CD4-positive, alpha-beta T cell treated with Interferon alpha-2 for 1 hour (primary cell): ENCODE measurements at places on chromosomes 2 and 18.
A peak's percentile ranks its signal among the peaks of the same experiment; 100 is the strongest.

DNA sequence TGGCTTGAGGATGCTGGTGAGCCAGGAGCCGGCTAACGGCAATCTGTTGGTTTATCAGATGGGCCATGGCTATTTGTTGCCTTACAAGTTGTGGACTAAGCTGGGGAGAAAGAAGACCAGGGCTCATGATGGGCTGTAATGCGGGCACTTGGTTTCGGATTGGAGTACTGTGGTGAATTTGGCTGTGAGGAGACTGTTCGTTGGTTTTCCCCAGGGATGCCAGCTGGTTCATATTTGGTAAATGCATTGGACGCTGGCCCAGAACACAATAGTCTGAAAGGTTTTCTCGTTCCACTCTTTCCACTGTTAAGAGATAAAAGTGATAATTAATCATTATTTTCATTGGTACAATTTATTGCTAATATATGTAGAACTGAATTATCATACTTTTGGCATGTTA, 108.9 kb downstream of the SATB2 start:
- no peak for DNase-seq

DNA sequence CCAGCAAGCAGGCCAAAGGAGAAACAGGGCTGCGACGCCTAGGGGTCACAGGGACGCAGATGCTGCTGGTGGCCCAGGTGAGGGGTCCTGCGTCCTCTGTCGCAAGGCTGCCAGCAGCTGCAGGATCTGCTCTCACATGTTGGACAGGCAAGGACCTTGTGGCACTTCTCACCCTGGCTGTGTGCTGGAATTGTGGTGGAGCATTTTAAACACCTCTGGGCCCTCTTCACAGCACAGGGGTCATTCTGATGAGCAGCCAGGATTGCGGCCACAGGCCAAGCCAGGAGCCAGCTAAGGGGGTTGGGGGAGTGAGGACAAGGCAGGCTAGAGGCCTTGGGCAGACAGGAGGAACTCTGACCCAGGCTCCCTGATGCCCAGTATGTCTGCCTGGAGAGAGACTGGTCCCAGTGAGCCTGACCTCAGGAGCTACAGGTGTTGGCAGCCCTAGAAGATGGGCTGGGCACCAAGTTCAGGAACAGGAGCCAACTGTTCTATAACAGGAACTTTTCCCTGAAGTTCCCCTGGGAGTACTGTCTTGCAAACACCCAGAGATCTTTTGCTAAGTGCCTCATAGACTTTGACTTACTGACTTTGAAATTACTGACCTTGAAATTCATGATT, 40.2 kb downstream of the EFR3B start:
- DNase-seq = no peak

GRCh38 chr2:44181648-44182047, 13.0 kb downstream of the PPM1B start:
- no peak for DNase-seq

GRCh38 chr18:28691496-28691840, 514.5 kb upstream of the CDH2 start:
- no peak for DNase-seq

DNA sequence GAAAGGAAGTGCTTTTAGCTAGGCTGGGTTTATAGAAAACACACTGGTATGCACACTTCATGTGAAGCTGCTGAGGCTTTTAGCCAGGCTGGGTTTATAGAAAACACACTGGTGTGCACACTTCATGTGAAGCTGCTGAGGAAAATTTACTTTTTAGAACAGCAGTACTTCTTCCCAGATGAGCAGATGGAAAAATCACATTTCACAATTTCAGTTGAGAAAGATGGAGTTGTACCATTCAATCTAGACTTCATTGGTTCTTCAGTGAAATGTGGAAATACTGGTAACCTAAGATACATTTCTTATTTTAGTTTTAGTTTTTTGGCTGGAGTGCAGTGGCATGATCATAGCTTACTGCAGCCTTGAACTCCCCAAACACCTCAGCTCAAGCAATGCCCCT, 11.1 kb downstream of the SNTG2 start:
- no peak for DNase-seq

GRCh38 chr2:235050980-235051351, 99.1 kb downstream of the SH3BP4 start:
- peak; percentile 59 for DNase-seq

DNA sequence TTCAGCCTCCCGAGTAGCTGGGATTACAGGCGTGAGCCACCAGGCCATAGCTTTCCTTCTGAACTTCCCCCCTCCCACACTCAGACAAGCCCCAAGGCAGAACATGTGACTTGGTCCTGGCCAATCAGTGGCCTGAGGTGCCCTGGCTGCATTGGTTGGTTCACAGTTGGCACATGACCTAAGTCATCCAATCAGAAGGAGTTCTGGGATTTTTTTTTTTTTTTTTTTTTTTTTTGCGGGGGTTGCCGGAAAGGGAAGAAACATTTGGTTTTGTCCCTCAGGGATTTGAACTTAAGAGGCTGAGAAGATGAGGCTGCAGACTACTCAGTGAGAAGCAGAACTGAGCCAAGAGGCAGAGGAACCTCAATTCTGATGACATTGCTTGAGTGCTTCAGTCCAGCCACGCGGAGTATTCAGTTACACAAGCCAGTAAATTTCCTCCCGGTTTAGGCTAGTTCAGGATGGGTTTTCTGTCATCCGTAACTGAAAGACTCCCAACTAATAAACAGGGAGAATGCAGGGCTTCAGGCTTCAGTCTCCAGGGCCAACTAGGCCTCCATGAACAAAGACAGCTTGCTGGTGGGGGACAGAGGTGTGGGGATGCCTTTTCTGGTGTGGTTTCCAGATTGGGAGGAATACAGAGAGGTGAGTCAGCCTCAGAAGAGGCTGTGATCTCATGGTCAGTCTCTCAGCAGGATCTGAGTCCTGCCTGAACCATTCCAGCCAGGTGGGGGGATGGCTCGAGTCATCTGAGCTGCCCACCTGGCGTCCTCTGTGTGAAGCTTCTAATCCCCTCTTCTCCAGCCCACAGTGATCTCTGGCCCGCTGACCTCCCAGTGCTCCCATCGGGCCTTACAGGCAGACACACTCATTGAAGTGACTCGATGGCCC, 9.2 kb downstream of the PTMA start:
- DNase-seq = peak; percentile 55

DNA sequence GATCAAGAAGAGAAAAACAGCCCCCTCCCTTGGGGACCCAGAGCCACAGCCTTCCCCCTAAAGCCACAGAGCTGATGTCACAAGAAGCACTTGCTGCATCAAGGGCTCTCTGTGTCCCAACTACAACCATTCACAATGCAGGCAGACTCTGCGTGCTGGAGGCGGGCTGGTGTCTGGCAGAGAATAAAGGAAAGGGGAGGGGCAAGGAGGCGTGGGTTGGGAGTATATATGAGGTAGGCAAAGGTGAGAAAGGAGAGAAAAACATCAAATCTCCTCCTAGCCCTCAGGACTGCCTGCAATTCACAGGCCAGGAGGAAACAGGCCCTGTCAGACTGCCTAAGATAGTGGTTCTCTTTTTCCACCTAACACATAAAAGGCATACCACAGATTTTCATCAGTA, 48.8 kb upstream of the IHH start:
- DNase-seq = peak; percentile 28

GRCh38 chr2:10453905-10454298, 5.8 kb upstream of the ODC1 start:
- no peak for DNase-seq

DNA sequence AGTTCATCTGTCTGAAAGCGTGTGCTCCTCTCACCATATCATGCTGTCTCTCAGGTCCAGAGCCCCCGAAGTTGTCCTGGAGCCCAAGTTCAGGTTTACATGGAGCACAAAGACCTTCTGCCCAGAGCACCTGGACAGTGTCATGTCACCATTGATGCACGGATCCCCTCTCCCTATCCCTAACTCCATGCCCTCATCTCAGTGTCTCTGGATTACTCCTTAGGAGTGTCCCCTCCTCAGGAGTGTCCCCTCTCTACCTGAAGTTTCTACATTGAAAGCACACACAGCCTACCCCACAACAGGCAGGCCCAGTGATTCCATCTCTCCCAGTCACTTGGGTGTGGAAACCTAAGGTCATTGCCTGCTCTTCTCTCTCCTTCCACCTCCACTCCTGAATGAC, 144.1 kb upstream of the NCKAP5 start:
- no peak for DNase-seq

GRCh38 chr2:220117025-220117424, 489.6 kb downstream of the SLC4A3 start:
- DNase-seq = no peak

GRCh38 chr2:199855812-199856211, 4.8 kb upstream of the FTCDNL1 start:
- DNase-seq = no peak

DNA sequence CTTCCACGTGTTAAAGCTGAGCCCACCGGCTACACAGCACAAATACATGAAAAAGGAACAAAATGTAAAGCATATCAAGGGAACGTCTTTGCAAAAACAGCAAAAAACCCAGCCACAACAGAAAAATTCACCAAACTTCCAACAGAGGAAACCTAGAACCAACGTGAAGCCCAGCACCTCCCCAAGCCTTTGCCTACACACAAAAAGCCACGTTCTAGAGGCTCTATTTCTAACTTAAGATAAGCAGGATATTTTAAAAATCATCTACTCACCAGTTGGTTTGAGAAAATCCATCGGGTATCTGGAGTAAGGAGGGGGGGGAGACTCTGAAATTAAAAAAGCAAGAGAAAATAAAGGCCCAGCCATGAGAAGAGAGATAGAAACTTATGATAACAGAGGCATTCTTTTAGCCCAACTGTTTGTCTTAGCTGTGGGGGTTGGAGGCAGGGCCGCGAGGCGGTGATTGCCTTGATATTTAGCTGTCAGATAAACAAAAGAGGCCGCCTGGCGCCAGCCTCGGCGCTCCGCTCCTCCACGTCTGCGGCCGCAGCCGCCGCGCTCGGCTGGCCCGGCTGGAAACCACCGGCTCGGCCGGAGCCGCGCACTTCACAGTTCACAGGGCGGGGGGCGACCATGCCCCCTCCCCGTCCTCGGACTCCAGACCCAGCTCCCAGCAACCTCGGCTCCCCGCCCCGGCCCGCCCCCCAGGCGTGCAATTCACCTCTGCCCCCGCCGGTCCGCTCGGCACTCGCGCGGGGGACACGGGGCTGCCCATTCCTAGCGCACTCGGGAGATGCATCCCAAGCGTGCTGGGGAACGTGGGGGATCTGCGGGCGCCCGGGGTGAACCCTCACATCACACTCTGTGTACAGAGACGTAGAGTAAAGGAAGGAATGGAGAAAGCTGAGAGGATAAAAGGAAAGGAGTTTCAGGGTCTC, 2.4 kb downstream of the SMAD7 start:
- DNase-seq = peak; percentile 62

DNA sequence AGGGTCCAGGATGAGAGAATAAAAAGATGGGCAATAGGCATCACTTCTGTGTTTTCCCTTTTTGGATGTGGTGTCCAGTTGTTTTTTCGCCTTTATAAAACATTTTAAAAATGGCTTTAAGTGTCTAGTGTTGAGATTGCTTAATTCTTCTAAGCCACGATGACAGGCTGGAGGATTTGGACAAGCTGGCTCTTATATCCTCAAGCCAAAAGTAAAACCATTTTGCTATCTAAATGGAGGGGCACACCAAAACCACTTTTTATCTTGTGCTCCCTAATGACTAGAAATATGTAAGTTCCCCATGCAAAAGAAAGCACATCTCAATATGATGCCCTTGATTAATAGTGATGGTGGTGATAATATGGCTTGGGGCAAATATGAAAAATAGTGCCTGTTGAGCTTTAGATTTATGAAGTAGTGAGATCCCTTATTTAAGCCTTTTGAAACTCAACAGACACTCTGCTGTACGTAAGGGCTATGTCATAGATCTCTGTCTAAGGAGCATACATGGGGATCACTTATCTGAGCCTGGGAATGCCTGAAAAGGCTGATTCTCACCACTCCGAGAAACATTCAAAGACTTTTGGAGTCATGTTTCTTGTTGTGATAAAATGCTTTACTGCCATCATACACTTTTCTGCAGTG, 185.5 kb downstream of the KCNS3 start:
- no peak for DNase-seq

GRCh38 chr2:224555823-224556366, 29.3 kb downstream of the CUL3 start:
- DNase-seq = no peak

DNA sequence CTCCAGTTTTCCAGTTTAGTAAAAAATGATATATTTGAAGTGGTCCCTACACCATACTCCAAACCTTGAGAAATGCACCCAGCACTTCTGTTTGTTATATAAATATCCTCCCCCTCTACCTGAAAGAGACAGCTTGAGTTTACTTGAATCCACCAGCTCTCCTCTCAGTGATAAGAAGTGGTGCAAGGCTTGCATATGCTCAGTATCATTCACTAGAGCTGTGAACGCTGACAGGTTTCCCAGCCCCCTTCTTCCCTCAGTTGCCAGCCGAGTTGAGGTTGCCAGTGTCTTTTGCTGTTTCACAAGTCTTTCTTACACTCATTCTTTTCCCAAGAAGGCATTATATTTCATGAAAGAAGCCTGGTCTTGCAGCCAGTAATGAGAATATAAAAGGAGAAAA, 880.0 kb downstream of the LRRTM4 start:
- DNase-seq = no peak

DNA sequence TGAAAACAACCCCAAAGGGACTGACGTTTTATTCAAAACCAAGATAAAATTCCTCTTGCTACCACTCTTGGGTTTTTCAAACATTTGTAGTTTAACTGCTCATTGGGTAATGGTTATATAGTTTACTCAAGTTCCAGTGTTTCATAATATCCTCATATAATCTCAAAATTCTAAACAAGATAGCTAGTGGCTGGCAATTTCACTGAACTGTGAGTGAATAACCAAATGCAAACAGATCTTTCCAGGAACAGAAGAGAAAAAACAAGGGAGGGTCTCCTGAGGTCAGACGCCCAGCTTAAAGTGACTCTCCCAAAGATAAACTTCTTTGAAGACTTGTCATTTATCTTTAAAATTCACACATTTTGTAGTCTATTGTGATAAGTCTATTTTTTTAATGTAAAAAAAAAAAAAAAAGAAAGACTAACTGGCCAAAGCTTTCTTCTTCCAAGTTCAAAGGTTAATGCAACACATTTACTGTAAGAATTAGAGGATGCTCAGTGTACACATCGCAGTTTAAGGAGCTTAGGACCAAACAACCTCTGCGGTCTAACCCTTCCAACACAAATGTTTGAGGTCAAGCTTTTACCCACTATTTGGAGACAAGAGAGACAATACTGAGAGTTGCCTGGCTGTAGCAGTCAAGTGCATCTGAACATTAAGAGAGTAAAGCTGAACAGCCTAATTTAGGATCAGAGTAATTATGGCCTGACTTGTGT, 26.6 kb downstream of the LPIN2 start:
- no peak for DNase-seq

DNA sequence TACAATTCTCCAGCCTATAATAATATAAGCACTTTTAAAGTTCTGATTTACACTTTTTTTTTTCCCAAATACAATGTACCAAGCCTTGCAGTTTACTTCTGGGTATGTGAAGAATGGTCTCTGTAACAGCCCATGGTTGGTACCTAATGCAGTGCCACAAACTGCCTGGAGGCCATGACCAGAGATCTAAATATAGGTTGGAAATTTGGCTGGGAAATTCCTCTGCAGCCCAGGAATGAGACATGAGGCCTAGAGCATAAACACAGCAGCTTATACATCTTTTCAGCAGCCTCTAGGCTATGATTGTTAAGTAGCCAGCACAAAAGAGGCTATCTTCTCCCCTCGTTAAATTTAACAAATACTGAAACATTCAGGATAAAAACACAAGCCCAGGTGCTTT, 432.0 kb upstream of the FAM98A start:
- no peak for DNase-seq
